ENCODE measurements at places on chromosomes 3 and 15.
A peak's percentile ranks its signal among the peaks of the same experiment; 100 is the strongest.

DNA sequence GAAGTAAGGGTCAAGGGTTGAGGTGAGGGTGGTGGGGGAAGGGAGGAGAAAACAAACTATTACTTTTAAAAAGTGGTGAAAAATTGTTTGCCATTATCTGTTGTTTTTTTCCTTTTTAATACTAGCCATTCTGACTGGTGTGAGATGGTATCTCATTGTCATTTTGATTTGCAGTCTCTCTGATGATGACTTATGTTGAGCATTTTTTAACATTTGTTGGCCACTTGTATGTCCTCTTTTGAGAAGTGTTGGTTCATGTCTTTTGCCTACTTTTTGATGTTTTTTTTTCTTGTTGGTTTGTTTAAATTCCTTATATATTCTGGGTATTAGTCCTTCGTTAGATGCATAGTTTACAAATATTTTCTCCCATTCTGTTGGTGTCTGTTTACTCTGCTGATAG is 185.9 kb upstream of the ANKRD28 start:
- no peak for DNase-seq

- DNase-seq, result no peak
These were observed 139.3 kb downstream of the FILIP1L start for GRCh38 chr3:99974989-99975388.

GRCh38 chr3:56115698-56116097 is 352.6 kb downstream of the ERC2 start:
- no peak for DNase-seq

DNA sequence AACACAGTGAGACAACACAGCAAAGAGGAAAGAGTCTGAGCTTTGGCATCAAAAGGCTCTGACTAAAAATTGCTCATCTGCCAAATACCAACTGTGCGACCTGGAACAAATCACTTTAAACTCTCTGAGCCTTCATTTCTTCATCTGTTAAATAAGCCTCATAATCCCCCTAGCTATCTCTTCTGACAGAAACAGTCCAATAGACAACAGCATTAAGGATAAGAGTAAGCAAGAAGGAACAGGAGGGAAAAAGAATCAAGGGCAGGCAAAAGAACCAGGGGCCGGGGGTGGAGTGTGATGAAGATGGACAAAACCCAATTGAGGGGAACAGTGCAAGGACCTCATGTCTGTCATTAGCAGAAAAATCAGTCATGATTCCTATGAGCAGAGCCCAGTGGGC is 79.4 kb upstream of the SETMAR start:
- DNase-seq, result no peak

DNA sequence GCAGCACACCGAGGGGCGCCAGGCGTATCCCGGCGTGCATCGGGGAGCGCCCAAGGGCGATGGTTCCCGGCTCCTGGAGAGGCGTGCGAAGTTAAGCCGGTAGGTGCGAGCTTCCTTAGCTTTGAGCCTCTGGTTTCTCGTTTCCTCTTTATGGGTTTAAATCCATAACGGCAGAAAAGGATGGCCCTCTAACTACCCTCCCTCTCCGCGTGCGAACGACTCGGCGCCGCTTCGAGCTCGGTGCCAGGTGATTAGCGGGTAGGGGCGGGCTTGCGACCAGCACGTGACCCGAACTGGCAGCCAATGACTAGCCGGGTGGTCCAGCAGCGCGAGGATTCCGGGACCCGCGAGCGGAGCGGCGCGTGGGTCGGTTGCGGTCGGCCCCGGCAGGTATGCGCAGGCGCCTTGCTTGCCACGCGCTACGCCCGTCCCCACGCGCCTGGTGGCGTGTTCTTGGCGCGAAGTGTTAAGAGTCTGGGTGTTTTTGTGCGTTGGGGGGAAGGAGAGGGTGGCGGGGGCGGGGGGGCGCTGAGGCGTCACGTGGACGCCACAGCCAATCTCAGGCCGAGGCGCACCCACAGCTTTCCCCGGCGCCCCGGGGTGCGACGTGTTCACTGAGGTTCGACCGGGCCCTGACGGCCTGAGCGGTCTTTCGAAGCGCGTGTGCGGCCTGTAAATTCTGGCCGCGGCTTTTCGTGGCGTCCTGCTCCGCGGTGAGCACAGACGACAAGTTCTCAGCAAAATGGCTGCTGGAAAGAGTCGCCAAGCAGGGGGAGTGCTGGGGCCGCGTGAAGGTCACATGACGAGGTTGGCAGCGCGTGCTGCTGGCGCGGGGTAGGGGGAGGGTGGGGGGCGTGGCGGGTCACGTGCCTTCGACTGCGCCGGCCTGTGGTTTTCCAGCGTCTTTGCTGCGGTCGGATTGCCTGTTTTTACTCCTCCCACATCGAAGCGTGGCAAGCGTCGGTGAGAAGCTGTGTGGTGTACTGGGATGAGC is 38.7 kb upstream of the MGA start:
- DNase-seq, result peak; percentile 79

DNA sequence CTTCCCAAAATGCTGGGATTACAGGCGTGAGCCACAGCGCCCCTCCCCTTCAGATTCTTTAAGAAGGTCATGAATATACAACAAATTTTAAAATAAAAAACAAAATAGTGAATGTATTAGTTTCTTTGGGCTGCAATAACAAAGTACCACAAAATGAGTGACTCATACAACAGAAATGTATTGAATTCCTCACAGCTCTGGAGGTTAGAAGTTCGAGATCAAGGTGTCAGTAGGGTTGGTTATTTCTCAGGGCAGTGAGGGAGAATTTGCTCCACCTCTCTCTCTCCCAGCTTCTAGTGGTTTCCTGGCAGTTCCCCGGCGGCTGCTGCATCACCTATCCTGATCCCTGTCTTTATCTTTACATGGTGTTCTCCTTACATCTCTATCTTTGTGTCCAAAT is 804.0 kb downstream of the ROBO1 start:
- no peak for DNase-seq

- no peak for DNase-seq
These were observed 212.9 kb downstream of the CD47 start for GRCh38 chr3:107877936-107878335.

Measured in CD8-positive, alpha-beta memory T cell (primary cell).